A172 (cell line): ENCODE measurements at places on chromosomes 2 and 18. TPM values are rescaled to one million over a fixed set of nuclear protein-coding genes. Genes with fewer than 3 reads are reported as not detected.

- DNase-seq: no peak
Measured at GRCh38 chr2:49754381-49754780, 600.1 kb upstream of the FSHR start.

GRCh38 chr2:165539985-165540384 lies 70.5 kb downstream of the CSRNP3 start:
- no peak for DNase-seq

The SOCS6 gene
- 22.7 and 27.4 TPM in 2 replicates for total RNA-seq

GRCh38 chr2:189147361-189147760 lies 32.2 kb downstream of the COL5A2 start:
- no peak for DNase-seq

GRCh38 chr2:127641846-127642507 lies 4.0 kb upstream of the GPR17 start:
- no peak for DNase-seq

The REG3A gene
- not detected in 2 replicates for total RNA-seq

- DNase-seq: no peak
Measured at GRCh38 chr2:142217804-142218203, 87.0 kb upstream of the LRP1B start.

DNA sequence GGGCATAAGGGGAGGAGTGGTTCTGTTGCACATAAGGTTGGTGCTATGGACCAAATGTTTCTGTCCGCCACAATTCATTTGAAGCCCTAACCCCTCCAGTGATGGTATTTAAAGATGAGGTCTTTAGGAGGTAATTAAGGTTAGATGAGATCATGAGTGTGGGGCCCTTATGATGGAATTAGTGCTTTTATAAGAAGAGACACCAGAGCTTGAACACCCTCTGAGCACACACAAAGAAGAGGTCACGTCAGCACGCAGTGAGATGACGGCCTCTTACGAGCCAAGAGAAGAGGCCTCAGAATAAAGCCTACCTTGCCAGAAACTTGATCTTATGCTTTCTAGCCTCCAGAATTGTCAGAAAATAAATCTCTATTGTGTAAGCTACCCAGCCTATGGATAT lies 386.4 kb upstream of the CYRIA start:
- no peak for DNase-seq

DNA sequence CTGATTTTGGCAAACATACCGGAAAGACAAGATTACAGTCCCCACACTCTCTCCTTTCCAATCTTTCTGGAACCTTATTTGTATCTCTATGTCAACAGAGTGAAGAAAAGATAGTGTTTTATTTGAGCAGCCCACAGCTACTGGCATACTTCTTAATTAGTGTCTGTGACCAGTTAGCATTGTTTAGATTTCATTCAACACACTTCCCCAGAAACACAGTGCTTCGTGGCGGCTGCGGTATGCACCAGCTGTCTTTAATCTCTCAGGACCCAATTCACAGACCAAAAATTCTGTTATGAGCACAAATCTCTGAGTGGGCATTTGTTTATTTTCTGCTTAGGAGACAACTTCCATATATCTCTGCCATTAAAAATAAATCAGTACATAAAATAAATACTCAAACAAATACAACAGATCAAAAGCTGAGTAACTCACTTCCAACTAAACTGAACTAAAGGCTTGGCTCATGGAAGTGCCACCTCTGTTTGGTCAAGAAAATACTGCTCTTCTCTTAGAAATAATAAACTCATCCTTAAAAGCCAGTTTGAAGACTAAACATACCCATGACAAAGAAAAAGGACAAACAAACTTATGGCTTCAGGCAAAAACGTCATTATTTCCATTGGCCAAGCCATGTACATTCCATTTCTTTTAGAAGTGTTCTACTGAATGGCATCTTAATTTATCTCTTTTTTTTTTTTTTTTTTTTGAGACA lies 392.4 kb downstream of the TXNL1 start:
- DNase-seq: peak; percentile 13

DNA sequence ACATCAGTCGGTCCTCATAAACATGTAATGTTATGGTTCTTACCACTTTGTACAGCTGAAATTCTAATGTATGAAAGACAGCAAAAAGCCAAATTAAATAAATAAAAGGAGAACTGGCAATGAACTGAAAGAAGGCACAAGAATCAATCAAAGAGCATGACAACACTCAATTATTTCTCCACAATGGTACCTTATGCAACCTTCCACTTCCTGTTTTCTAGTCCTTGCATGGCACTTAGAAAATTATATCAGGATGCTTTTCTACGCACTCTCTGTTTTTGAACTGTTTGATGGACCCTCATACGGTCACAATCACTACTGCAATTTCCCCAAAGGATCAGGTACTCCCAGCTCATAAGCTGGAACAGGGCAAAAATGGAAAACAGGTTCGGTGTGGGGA lies 81.6 kb downstream of the EPB41L3 start:
- no peak for DNase-seq

The AMER3 gene
- total RNA-seq: not detected in 2 replicates

DNA sequence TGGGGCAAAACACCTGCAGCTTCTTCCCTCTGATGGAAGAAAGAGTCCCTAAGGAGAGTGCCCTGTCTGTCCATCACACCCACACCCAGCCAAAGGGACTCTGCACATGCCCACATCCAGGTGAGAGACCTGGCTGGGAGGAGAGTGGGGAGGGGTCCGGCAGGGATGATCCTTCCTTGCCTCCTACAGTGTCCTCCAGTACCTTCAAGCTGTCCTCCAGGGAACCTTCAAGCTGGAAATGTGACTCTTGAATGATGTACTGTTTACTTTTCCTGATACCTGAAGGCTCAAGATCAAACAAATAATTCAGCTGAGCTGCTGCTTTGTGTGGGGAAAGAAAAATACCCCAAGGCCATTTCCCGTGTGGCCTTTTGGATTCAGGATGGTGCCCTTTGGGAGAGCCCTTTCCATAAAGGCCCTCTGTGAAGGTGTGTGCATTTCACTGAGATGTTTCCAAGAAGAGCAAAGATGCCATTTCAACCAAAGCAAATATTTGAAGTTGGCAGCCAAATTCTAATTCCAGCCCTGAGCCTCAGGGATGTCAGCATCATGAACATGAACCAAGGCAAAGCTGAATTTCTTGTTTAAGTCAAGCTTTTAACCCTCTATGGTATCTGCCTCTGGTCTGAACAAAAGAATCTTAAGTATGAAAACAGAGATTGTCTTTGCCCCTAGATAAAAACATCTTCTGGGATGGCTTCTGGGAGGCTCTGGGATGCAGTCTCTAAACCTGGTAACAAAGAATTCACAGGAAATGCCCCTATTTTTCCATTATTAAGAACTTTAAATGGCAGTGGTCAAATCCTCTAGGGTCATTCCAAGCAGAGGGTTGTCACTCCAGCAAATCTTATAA lies 11.1 kb downstream of the EVA1A start:
- DNase-seq: no peak

The BMP10 gene
- 0.46 TPM in 1 of 2 replicates, not detected in the other for total RNA-seq

DNA sequence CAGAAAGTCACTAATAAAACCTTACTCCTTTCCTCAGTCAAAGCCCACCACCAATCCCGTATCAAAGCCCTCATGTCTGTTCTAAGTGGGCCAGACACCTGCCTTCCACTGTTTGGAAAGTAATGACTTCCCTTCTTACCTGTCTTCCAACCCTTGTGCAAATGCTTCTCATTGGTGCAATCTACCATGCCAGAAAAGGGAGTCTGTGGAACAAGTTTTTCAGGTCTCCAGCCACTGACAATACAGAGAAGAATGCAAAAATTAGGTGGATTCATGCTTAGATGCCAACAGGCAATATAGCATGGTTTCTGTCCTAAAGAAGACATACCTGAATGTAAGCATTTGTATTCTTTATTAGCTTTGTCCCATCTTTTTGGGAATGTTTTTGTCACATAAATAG lies 1140.6 kb upstream of the LRRTM1 start:
- DNase-seq: no peak

GRCh38 chr18:57885931-57886330 lies 82.8 kb upstream of the ATP8B1 start:
- DNase-seq: no peak

The BARD1 gene
- 23.7 and 31.6 TPM in 2 replicates for total RNA-seq

DNA sequence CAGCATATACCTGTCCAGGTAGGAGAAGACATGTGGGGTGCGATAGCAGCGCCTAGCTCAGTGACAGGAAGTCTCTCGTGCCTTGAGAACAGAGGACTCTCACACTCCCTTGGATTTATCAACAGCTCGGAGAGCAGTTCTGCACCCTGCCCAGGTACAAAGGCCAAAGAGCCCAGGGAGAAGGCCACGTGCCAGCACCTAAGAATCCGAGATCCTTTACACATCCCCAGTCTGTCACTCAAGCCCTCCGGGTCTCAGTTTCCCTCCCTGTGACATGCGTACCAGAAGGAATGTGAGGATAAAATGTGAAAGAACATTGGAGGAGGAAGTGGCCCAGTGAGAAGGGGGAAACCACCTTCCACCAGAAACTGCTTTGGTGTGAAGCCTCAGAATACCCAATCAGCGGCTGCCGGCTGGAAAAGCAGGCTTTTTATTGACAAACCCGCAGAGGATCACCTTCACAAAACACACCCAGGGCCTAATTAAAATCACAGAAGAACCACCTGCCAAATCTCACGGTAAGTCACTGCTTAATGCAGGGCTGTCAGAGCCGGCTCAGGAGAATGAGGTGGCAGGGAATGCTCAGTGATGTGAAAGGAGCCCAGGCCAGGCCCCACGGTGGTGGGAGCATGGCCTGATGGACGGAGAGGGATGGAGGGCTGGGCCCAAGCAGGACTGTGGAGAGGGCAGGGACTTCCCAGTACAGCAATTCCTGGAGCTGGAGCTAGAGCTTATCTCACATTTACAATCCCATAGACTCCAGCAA lies 66.3 kb downstream of the MYO5B start:
- DNase-seq: no peak

The REG3G gene
- not detected in 2 replicates for total RNA-seq

The RSAD2 gene
- 2.8 and 3.5 TPM in 2 replicates for total RNA-seq

GRCh38 chr18:67893916-67894315 lies 377.4 kb upstream of the DSEL start:
- DNase-seq: no peak

DNA sequence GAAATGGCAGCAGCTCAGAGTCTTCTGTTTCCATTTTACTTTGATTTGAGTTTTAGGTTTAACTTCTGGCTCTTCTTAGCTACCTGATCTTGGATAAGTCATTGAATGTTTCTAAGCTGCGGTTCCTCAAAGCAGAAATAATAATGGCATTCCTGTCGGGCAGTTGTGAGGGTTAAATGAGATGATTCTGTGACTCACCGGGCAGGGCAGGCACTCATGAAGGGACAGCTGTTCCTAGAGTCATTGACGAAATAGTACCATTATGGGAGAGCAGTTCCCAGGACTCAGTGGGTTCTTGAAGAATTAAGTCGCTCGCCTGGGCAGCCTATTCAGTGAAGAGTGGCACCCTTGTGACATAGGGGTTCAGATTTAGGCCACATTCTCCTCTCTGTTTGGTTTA lies 10.3 kb downstream of the TRIB2 start:
- DNase-seq: no peak

- DNase-seq: no peak
Measured at GRCh38 chr2:241366678-241367077, 10.6 kb downstream of the FARP2 start.

DNA sequence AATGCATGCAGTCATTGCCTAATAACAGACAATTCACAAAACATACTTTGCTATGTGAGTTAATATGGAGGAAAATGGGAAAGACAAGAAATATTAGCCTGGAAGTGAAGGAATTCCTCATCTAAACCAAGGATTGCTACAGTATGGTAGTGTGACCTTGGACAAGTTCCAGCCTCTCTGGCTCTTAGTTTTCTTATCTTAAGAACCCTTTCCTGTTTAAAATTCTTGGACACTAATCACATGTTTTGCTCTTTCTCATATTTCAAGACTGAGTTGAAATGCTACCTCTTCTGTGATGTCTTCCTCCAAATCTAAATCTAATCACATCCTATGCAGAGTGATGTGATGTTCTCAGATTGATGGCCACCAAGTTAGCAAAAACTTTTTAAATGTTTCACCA lies 20.8 kb upstream of the ADAM23 start:
- DNase-seq: peak; percentile 62

The SEMA4C gene
- total RNA-seq: 38.4 and 40.1 TPM in 2 replicates

GRCh38 chr2:184875911-184876310 lies 277.6 kb downstream of the ZNF804A start:
- DNase-seq: no peak

DNA sequence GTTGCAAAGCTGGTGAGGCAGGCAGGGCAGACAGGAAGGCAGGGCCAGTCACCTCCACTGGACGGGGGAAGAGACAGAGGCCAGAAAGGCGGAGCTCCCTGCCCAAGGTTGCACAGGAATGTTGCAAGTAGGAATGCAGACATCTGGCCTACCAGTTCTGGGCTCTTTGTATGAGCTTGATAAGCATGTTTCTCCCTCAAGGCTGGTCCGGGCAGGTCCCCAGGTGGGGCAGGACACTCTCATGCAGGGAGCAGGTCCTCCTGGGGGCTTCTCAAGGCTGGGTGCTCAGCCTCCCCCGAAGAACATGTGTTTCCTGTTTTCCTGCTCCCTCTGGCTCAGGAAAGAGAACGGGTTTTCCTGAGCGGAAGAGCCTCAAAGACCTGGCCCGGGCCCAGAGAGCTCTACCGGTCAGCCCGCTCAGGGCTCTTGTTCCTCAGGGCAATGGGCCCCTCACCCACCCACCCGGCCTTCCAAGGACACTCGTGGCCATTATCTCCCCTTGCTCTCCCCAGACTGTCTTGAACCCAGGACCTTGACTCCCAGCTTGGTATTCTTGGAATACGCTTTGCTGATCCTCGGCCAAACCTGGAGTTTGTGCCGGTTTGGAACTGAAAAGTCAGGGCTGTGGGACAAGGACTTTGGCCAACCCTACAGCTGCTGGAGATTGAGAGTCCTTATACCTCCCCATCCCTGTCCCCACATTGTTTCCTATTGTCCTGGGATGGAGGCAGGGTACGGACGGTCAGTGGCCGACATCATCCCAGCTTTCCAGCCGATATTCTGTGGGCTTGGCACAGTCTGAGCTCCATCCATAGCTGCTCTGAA lies 87.7 kb upstream of the HAAO start:
- DNase-seq: no peak

The ICOS gene
- not detected in 2 replicates for total RNA-seq
